ENCODE measurements at places on chromosomes 11 and 22.

DNA sequence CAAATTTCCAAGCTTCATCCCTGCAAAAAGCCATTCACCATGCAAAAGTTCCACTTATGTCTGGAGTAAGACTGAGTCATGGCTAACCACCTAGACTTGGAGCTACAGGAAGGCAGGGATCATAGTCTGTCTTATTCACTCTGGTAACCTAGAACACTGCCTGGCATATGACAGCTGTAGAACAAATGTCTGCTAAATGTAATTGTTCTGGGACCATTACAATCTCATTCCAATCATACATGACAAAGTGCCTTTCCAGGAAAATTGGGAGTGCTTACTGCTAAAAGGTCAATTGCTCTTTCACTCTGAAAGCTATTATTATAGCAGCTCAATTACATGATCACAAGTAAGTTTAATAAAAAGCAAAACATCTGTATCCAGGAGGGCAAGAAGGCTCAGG, 99.1 kb upstream of the CHRM4 start:
- no peak for DNase-seq

DNA sequence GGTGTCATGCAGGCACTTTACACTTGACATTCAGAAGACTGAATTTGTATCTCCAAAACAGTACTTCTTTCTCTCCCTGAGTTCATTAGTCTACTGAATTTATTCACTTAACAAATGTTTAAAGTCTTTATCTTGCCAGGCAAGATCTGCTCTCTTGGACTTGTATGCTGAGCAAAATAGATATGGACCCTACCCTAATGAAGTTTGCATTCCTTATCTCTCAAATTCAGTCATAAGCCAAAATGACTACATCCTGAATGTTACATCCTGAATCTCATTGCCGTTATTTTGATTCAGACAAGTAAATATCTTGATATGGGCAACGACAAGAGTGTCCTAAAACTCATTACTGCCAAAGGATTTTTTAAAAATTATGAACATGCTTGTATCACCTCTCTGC, 29.7 kb downstream of the FAR1 start:
- no peak for DNase-seq

DNA sequence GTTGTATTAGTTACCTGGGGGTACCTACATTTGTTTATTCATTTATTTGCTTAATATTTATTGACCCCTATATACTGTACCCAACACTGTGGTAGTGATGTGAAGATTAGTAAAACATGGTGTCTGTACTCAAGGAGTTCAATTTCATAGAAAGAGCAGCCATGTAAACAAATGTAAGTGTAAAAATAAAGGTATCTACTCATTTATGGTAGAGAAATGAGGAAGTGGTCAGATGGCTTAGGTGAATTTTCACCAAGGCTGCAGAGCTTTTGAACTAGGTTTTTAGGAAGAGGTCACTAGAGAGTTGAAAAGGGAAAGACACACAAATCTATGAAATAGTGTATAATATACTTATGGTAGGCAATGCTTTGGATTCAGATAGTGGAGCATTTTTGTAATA, 11.1 kb downstream of the CTR9 start:
- no peak for DNase-seq

DNA sequence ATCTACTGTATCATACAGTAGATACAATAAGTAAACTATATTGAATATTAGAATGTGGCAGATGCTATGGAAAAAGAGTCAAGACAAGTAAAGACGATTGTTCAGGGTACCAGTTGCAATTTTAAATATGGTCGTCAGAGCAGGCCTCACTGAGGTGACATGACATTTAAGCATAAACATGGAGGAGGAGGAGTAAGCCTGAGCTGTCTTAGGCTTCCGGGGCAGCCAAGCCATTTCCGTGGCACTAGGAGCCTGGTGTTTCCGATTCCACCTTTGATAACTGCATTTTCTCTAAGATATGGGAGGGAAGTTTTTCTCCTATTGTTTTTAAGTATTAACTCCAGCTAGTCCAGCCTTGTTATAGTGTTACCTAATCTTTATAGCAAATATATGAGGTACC, 14.5 kb downstream of the PIK3IP1 start:
- DNase-seq, result no peak

DNA sequence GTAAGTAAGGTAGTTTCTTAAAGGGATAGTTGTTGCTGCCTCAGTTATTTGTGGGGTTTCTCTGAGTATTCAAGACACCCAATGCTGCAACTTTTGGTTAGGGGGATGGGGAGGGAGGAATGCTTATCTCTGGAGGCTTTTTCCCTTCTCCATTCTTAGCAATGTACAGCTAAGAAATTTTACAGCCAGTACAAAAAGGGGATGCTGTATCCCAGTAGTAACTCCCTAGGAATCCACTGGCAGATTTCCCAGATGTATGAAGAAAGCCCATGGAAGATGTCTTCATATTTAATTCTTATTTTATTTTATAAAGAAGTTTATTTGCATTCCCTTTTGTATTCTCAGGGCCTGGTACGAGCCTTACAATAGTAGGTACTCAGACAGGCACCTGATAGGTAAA, 154.8 kb downstream of the ENTHD1 start:
- no peak for DNase-seq

DNA sequence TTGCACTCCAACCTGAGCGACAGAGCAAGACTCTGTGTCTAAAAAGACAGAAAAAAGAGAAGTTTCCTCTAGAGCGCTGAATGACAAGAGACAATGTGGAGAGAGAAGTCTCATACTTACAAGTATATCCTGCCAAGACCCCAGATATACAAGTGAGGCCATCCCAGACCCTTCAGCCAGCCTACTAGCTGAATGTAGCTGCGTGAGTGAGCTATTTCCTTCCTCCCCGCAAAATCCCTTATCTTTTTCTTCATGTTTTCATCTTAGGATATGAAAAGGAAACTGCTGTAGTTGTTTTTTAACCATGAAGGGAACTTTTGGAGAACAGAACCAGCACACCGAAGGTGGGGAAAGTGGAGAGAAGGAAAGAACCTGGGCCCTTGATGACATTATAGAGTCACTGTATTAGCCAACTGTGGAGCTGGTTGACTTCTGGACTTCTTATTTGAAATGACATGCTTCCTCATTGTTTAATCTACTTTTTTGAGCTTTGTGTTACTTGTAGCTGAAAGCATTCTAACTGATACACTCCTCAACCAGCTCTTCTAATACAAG, 4.4 kb upstream of the DDX17 start:
- no peak for DNase-seq

DNA sequence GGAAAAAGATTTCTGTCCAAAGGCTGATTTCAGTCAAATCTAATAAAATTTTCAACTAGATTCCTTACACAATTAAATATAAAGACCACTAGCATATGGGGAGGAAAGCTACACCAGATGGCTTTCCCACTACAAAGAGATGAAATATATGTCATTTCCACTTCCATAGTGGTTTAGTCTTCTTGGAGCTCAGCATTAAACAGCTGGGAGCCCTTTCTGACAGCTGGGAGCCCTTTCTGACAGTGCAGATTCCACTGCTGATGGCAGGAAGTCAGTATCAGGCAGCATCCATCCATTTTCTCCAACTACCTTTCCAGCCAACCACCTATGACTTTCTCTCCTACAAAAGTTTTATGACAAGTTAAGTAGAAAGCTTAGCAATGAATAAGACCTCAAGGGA, 177.9 kb downstream of the RRAS2 start:
- DNase-seq, result no peak

DNA sequence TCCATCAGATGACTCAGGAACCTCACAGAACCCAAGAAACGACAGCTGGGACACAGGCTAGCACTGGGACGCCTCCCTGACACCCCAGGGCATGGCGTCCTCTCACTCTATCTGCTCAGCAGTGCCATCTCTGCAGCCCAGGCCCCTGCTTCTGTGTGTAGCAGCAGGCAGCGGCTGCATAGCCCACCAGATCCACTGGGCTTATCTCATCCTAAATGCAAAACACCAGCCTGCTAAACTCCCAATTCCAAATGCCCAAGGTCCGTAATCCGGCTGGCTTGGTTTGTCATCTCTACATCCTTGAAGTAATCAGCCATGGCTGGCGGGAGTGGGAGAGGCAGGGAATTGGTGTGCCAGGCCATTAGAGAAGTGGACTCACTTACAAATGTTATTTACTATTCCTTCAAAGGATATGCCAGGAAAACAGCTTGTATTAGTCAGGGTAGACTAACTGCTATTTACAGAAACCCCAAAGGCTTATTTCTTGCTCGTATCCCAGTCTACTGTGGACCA, 30.7 kb downstream of the SPATA19 start:
- no peak for DNase-seq

DNA sequence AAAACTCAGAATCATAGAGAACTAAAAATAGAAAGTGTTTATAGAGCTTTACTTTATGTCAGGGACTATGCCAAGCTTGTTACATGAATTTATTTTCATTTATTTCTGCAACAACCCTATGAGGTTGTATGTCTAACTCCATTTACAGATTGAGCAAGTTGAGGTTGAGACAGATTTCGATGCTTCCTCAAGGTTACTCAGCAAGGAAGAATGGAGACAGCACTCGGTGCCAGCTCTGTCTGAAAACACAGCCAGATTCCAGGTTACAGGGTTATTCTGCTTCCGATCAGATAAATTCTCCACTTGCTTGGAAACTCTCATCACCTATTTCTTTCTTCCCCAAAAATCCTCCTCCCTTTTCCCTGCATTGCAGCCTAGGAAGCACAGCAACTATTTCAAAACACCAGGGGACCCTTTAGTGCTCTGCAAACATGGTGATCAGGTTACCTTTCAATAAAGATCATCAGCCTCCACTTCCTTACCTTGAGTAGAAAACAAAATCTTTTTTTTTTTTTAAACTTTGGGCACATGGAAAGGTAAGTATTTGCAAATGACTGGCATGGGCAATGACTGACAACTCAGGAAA, 7.0 kb downstream of the MMP3 start:
- no peak for DNase-seq

GRCh38 chr11:77278595-77279506, 22.6 kb downstream of the GDPD4 start:
- DNase-seq, result no peak

DNA sequence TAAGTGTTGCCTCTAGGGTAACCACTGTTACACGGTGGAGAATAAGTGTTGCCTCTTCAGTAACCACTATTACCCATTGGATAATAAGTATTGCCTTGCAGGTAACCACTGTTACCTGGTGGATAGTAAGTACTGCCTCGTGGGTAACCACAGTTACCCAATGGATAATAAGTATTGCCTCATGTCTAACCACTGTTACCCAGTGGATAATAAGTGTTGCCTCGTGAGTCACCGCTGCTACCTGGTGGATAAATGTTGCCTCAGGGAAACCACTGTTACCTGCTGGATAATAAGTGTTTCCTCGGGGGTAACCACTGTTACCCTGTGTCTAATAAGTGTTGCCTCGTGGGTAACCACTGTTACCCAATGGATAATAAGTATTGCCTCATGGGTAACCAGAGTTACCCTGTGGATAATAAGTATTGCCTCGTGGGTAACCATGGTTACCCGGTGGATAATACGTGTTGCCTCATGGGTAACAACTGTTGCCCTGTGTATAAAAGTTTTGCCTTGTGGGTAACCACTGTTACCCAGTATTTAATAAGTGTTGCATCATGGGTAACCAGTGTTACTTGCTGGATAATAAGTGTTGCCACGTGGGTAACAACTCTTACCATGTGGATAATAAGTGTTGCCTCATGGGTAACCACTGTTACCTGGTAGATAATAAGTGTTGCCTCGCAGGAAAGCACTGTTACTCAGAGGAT, 12.3 kb upstream of the NXPE4 start:
- DNase-seq, result no peak

GRCh38 chr22:38873469-38874411, 1.7 kb upstream of the CBX6 start:
- no peak for DNase-seq

GRCh38 chr11:31940371-31941037, 129.4 kb upstream of the PAX6 start:
- no peak for DNase-seq

DNA sequence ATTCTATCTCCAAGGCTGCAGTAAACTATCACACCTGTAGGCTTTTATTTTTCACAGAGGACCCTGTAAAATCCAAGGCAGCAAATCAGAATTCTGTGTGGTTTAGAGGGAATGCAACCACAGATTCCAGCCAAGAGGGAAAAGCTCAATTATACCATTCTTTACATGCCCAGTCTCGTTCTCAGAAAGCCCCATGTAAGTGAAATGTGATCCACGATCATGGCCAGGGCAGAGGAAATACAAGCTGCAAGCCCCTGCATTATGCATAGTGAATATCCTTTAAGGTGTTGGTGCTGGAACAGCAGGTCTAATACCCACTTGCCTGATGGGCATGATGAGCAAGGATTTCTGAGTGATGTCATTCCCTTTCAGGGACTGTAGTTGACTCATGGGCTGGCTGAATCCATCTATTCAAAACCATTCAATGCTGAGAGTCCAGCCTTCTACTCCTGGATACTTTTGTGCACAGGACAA, 198.7 kb upstream of the MTMR2 start:
- DNase-seq, result no peak

- DNase-seq, result no peak
Observed at GRCh38 chr22:20205464-20205963, 54.7 kb upstream of the CCDC188 start.

DNA sequence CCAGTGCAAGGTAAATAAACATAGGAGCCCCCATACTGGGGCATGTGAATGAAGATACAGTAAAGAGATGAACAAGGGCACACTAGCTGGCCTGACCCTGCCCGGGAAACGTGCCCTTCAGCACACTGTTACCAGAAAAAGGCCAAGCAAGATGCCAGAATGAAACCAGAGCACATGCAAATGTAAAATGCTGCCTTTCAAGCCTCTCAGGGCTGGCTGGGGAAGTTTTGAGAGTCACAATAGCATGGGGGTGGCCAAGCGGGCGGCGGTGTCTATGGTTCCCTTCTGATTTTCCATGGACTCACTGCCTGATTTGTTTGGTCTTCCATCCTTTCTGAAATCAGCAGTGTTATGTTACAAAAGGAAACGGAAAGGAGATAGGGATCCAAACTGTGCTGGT, 18.9 kb upstream of the SUSD2 start:
- DNase-seq, result no peak

- DNase-seq, result no peak
Observed at GRCh38 chr11:46930089-46930488, 6.5 kb upstream of the CSTPP1 start.

DNA sequence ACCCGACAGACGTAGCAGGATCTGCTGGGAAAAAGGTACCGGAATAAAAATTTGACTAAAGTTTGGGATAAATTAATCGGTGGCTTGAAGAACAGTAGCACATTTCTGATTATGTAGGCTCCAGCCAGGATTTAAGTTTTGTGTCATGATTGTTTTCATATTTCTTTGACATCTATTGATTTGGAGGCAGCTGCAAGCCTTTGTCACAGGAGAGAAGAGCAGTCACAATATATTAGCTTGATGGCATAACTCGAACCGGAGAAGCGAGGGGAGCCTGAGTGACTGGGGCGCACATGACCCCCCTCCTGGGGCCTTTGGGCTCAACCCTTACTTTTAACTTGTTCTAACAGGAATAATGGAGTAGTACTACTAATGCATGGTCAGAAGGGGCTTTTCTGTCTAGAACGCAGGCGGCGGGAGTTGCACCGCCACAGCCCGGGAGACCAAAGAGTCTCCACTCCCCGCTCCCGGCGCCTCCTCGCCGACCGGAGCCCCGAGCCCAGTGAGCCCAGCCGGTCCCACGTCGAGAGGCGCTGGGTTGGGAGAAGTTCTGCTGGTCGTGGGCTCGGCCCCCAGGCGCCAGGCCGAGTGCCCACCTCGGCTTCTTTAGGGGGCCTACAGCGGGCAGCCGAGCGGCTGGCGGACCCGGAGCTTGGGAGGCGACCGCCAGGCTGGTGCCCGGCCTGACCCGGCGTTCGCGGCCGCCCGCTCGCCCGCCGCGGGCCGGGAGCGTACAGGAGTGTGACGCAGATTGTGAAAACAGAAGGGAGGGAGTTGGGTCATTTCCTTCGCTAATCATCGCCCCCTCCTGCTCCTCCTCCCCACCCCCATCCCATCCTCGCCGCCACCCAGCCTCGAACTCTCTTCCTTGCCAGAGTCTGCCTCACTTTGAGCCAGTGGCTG, 15.7 kb upstream of the PAX6 start:
- DNase-seq, result no peak

All from central memory CD8-positive, alpha-beta T cell (primary cell).